ENCODE measurements at places on chromosomes 2 and 18.

DNA sequence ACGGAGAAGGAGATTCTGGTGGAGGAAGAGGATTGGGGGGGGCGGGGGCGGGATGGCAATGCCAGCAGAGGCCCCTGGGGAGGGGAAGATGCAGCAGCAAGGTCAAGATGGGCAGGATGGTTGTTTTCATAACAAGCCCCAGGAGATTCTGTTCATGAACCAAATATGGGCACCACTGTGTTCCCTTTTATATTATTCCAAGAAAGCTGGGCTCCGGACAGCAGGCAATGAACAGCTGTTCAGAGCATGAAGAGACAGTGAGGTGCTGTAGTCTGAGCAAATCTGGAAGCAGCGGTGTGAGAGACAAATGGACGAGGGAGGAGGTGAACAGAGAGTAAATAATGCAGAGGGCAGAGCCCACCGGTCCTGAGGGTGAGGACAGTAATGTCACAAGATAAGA lies 20.0 kb downstream of the UXS1 start:
- no peak for DNase-seq

- no peak for DNase-seq
These were observed 8.4 kb downstream of the MYOM1 start for GRCh38 chr18:3211236-3211992.

DNA sequence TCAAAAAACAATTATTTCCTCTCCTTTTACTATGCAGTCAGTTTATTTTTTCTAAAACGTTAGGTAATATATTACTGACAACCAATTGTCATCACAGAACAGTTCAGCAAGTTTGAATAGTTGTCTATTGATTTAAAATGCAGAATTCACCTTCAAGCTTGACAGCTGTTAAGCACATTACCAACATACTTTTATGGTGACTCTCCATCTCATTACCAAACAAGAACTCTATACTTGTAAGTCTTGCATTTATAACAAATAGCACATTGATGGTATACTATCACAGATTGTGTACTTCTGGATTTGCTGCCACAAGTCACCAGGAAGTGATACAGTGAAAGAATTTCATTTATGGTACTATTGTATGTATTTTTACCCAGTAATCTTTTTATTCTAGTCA lies 99.4 kb upstream of the PPP1CB start:
- no peak for DNase-seq

DNA sequence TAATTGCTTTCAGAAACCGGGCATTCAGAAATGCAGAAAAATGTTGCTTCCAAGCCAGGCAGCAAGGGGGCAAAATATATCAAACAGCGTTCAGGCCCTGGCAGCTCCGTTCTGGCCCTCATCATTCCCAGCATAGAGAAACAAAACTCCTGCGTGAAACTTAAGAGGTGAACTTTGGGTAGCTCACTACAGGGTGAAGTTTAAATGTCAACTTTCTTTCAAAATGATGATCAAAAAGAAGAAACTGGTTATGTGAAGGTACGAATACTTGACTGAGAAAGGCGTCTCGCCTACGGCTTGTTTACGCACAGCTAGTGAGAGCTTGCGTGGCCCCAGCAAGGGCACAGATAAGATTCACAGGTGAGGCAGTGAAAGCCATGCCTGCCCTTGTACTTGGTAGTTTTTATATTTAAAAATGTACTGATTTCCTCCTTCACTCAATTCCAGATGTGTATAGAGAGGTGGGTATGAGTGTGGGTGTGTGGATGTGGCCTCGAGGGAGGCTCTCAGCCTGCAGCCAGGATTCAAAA lies 127.5 kb downstream of the NFATC1 start:
- DNase-seq, result peak; percentile 84

DNA sequence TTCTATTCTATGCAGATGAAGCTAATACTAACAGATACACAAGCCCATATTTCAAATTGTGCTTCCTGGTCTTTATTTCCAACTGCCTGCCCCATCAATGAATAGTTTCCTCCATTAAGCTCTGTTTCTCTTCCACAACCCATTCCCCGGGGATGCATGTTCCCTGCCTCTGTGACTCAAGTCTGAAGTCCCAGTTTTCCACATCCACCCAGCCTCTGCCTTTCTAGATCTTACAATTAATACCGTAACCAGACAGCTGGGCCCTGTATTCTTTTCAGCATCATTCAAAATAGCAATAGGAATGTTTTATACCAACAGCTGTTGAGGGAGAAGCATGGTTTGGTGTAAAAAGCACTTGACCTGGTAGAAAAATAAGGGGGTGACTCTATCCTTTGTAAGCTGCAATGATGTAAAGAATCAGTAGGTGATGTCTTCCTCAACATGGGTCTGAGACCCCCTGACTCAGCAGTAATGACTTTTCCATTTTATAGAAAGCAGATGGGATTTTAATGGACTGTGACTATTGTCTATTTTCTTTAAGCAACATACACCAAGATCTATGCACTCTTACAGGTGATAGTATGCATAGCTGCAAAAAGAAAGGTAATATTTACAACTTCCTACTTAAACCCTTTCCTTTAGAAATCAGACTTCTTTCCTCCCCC lies 46.1 kb upstream of the DAPL1 start:
- no peak for DNase-seq

GRCh38 chr18:456361-457139 lies 44.0 kb downstream of the COLEC12 start:
- DNase-seq, result no peak

DNA sequence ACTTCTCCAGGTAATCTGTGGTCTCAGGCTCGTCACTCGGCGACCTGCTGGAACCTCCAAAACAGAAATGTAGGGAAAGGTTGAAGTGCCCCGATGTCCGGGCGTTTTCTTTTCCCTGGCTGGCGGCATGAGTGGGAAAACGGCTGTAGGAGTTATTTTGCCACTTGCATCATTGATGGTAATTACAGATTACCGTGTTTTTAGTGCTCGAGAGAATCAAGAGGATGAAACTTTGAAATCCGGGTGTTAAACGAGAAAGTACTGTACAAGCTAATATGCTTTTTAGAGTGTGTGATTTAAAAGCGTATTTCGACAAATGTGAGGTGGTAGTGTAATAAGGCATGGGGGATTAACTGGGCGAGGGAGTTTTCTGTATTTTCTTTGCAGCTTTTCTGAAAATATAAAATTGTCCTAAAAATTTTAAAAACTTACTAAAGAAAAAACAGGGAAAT lies 819 bp downstream of the GRHL1 start:
- DNase-seq, result no peak

DNA sequence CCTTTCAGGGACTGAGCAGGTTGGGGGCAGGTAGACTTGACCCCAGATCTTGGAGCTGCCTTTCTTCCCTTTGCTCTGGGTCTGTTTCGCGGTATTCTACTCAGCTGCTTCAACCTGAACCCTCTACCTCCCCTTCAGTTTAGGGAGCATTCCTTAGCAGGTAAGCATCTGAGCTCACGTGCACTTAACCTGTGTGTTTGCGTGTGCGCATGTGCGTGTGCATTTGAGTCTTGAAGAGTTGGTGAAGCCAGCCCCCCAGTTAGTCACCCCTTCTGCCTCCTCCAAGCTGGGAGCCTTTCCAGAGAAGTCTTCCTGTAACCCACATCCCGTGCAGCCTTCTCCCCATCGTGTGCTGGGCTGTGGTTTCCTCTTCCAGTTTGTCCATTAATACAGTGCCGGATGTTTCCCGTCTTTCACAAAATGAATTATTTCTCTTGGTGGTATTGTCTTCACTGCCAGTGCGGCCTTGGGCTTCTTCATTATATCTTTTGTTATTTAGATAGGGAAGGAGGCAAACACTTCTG lies 33.2 kb downstream of the B3GNT2 start:
- no peak for DNase-seq

GRCh38 chr2:150232321-150232720 lies 255.1 kb downstream of the RND3 start:
- no peak for DNase-seq

DNA sequence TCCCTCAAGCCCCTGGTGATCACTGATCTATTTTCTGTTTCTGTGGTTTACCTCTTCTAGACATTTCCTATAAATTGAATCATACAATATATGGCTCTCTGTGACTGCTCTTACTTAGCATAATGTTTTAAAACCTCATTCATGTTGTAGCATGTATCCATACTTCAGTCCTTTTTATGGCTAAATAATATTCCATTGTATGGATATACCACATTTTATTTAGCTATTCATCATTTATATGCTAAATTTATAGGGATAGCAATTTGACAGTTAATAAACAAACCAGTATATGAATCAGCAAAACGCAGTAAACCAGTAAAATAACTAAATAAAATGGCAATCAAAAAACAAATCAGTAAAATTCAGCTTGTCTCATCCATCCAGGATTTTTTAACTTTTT lies 286.1 kb upstream of the HNRNPA3 start:
- DNase-seq, result no peak

DNA sequence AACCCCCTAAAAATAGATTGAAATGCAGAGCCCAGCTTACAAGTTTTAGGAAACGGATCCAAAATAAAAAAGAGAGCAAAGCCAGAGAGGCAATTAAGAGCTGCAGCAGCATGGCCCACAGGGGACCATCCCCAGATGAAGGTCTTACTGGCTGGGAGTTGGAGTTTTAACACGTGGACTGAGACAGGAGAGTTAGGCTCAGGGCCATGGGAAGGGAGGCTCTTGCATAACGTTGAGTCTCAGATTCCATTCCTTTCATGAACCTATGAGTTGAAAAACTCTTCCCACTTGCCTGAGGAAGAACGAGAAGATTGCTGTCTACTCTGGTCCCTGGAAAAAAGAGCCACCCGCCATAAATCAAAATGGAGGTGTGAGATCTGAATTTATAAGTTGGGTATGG lies 101.8 kb upstream of the NDUFV2 start:
- DNase-seq, result no peak

DNA sequence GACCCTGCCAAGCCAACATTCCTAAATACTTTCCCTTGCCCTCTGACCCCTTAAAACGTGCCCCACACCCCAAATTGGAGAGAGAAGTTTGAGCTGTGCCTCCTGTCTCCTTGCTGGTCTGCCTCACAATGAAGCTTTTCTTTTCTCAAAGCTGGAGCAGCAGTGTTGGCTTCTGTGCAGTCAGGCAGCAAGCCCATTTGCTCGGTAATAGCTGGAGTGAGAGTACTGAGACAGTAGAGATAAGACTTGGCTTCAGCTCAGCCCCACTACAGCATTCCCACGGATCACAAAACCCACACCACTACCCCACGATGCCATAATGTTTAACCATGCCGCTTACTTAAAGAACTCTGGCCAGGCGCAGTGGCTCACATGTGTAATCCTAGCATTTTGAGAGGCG lies 73.0 kb downstream of the NCAPH start:
- DNase-seq, result no peak

DNA sequence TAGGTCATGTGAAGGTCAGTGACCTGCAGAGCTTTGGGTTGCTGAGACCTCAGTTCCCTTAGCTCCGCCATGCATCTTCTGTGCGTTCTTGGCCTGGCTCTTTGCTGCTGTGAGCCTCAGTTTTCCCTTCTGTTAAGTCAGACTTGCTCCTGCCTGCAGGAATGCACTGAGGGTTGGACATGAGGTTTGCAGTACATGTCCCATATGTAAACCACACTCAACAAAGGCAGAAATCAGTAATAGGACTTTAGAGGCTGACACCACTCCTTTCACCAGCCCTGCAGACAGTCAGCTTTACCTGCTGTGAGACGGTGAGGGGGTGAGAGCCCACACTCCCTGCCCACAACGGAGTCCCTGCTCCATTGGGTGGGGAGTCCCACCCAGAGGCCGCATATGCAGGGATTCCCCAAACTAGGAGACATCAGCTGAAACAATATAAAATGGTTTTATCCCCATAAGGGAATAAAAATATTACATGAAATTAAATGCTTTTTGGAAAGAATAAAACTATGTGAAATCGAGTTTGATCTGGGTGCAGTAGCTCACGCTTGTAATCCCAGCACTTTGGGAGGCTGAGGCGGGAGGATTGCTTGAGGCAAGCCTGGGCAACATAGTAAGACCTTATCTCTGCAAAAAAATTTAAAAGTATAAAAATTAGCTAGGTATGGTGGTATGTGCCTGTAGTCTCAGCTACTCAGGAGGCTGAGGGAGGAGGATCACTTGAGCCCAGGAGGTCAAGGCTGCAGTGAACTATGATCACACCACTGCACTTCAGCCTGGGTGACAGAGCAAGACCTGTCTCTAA lies 55.1 kb downstream of the MYO7B start:
- DNase-seq, result no peak

DNA sequence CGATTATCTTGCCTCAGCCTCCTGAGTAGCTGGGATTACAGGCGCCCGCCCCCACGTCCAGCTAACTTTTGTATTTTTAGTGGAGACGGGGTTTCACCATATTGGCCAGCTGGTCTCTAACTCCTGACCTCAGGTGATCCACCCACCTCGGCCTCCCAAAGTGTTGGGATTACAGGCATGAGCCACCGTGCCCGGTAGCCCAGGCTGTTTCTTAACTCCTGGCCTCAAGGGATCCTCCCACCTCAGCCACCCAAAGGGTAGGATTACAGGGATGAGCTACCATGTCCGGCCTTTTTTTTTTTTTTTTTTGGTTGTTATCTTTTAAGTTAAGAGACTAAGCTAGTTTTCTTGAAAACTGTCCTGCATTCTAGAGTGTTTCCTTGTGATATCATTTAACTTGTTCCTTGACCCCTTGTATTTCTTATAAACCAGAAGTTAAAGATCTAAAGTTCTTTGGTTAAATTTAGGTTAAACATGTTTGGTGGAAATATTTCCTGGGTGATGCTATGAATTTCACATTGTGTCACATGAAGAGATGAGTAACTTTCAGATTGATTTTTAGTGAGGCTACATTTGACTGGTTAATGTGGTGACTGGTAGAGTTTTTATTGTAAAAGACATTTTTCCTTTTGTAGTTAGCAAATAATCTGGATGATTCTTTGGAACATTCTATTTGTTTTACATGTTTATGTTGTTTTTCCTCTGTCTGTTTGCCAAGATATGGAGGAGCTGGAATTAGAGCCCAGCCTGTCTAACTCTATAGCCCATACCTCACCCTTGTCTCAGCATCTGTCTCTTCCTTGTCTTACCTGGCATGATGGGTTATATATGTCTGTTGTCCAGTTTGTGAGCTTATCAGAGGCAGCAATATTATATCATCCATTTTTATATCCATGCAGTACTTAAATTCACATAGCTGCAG lies 5.2 kb downstream of the NCAPH start:
- DNase-seq, result no peak

- no peak for DNase-seq
These were observed 55.6 kb upstream of the MAP4K3 start for GRCh38 chr2:39492716-39493115.

DNA sequence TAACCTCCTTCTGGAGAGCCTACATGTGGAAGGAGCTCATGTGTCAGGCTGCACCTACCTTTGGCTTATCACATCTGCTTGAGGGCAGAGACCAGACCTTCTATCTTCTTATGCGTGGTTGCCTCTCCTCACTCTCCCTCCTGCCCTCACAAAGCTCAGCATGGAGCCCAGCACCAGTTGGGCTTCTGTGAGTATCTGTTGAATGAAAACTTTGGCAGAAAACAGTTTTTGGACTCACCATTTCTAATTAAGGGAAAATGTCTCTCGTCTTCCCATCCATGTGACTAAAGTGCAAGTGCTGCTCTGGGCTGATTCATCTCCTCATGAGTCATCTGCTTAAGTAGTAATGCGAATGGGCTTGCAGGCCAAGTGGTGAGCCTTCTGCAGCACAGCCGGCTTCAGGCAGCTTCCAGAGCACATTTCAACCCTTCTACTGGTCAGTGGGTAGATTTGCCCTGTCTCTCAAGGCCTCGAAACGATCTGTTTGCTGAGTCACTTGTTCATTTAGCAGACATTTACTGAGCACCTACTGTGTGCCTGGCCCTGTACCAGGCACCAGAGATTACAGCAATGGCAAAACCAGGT lies 102.6 kb downstream of the VSNL1 start:
- peak; percentile 44 for DNase-seq

- no peak for DNase-seq
These were observed 3.3 kb upstream of the ABCA12 start for GRCh38 chr2:215141706-215142105.
